ENCODE measurements at places on chromosomes 2 and 18. TPM values are rescaled to one million over a fixed set of nuclear protein-coding genes. Genes with fewer than 3 reads are reported as not detected.

- DNase-seq = no peak
Measured at GRCh38 chr2:74077636-74078035, 70.1 kb downstream of the BOLA3 start.

GRCh38 chr2:10835052-10835970, 22.7 kb upstream of the PDIA6 start:
- peak; percentile 31 for DNase-seq

GRCh38 chr2:167191588-167191987, 303.3 kb downstream of the XIRP2 start:
- DNase-seq = peak; percentile 41

DNA sequence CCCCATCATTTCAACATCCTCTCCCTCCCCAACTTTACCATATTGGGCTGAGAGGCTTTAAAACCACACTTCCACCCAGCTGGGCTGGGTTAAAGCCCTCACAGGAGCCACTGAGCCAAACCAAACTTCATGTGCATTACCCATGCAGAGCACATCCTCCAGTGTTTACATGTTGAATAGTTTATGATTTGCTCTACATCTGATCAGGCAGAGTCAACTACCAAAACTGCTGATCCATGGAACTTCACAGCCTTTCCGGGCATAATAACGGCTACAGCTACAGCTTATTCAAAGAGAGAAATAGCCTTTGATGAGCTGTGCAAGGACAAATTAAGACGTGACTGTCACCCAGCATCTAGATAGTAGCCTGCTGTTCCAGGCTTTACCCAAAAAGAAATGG, 39.0 kb downstream of the MAIP1 start:
- peak; percentile 56 for DNase-seq

- no peak for DNase-seq
Measured at GRCh38 chr2:98201576-98201975, 114.6 kb downstream of the VWA3B start.

- peak; percentile 39 for DNase-seq
Measured at GRCh38 chr2:149050188-149050587, 11.7 kb downstream of the LYPD6B start.

GRCh38 chr2:128638341-128639119, 319.9 kb upstream of the HS6ST1 start:
- no peak for DNase-seq

GRCh38 chr2:32095671-32096070, 32.3 kb downstream of the SPAST start:
- DNase-seq = no peak

DNA sequence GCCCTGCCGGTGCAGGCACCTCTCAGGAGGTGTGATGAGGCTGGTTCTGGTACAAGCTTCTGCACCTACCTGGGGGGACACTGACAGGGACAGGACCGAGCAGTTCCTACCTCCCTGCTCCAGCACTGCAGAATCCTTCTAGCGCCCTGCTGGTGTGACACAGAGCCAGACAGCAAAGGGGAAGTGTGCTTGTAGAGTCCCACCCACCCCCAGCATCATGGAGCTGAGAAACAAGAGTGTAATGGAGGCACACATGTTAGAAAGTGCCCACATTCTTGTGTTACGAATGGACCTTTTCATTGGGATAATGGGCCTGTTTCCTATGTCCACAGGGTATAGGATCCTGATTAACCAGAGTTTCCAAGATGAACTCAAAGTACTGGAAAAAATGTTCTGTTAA, 38.3 kb downstream of the OXER1 start:
- no peak for DNase-seq

- DNase-seq = no peak
Measured at GRCh38 chr18:13406736-13407135, 188.2 kb downstream of the LDLRAD4 start.

DNA sequence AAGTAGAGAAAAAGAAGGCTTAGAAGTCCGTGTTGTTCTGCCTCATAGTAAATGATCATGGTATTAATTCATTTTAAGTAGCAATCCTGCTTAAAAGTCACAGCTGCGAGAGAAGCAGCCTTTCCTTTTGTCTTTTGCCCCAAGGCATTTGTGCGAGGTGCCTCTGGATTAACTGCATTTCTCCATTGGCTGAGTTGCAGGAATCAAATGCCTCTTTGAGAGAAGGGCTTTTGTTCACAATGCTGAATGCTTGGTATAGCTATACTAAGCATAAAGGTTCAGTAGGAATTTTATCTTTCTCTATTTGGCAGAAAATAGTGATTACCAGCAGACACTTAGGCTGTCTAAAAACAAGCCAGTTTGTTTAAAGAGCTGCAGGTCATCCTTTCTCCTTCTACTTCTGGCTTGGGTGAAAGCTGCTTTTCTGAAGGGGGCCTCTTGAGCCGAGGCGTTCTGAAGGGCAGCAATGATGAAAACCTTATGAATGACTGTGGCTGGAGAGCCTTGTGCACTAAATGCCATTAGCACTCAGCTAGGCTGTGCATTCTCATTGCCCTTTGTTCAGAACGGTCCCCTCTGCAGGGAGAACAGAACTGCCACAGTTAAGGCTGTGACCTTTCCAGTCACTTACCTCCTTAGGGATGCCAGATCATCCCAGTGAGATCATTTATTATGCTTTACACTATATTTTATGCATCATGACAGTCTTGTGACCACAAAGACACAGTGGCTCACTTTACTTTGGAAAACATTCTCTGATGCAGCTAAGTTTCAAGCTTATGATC, 68.8 kb upstream of the TMEM87B start:
- DNase-seq = peak; percentile 8

DNA sequence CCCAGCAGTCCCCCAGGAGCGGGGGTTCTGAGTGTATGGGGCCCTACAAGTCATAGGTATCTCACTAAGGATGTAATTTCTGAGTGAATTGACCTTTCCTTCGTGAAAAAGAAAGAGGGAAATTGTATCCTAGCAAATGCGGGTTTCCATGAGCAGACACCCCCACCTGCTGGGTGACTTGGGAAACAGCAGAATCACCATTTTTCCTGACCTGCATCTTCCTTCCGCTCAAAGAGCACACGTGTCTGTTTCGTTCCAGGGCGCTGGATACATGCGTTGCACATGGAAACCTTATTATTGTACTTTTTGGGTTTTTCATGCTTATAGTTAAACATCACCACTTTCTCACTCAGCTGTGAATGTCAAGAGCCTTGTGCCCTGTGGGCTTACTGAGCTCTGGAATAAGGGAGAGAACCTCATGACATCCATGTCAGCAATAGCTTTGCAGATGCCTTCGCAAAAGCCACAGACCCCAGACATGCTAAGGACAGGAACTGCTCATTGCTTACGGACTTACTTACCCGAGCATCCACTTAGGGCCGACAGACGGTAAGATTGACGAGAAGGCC, 132.8 kb downstream of the TPO start:
- DNase-seq = peak; percentile 63

- DNase-seq = peak; percentile 37
Measured at GRCh38 chr18:56505971-56506370, 132.4 kb downstream of the TXNL1 start.

DNA sequence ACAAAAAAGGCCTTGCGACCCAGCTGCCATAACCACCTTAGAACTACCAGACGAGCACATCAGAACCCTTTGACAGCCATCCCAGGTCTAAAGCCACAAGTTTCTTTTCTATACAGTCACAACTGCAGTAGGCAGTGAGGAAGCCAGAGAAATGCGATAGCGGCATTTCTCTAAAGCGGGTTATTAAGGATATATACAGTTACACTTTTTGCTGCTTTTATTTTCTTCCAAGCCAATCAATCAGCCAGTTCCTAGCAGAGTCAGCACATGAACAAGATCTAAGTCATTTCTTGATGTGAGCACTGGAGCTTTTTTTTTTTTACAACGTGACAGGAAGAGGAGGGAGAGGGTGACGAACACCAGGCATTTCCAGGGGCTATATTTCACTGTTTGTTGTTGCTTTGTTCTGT, 48.8 kb downstream of the FEZ2 start:
- DNase-seq = peak; percentile 62

- no peak for DNase-seq
Measured at GRCh38 chr18:74569401-74569800, 28.3 kb upstream of the ZNF407 start.

DNA sequence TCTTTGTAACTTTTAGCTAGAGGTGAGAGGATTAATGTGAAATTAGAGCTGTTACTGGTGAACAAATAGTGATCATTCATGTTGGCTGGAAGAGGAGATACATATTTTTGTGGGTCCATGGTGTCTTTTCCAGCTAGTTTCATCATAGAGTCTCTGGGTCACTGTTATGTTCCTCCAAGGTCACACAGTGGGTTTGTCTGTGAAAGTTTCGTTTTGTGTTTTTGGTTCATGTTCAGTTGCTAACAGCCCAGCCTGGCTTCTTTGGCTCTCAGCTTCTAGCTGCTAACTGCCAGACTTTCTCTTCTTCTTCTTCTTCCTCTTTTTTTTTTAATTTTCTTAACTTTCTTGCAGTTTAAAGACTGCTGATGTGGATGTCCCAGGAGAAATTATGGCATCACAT, 480.0 kb upstream of the SYT4 start:
- no peak for DNase-seq

- no peak for DNase-seq
Measured at GRCh38 chr2:38500283-38500634, 102.5 kb downstream of the HNRNPLL start.

DNA sequence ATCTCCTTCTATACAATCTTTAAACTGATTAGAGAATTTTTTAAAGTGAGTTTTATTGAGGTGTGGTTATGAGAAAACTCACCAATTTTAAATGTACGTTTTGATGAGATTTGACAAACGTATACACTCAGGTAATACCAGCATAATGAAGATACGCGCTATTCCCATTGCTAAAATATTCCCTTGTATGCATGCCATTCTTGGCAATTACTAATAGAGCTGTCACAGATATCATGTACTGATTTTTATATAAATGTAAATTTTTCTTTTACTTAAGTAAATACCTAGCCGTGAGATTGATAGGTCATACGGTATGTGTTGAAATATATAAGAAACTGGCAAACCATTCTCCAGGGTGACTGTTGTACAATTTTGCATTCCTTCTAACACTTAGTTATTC, 384.7 kb downstream of the PTH2R start:
- no peak for DNase-seq

GRCh38 chr2:189024901-189025618, 50.9 kb downstream of the COL3A1 start:
- DNase-seq = no peak

- DNase-seq = no peak
Measured at GRCh38 chr2:221600388-221600787, 28.3 kb upstream of the EPHA4 start.

GRCh38 chr2:71452565-71452964, 796 bp upstream of the DYSF start:
- peak; percentile 38 for DNase-seq

GRCh38 chr2:106039634-106040315, 154.3 kb downstream of the UXS1 start:
- no peak for DNase-seq

- peak; percentile 13 for DNase-seq
Measured at GRCh38 chr18:44536046-44536445, 144.6 kb upstream of the SETBP1 start.

DNA sequence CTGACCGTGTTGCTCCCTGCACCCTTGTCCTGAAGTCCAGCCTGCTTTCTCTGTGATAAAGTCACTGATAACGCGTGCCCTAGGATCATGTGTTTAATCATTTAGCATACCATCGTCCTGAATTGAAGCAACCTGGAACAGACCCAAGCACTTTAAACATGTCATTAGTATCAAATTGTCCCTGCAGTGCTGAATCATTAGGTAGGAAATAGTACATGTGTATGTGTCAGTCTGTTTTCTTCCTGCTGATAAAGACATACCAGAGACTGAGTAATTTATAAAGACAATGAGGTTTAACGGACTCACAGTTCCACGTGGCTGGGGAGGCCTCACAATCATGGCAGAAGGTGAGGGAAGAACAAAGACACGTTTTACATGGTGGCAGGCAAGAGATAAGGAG, 2.8 kb downstream of the ASB18 start:
- DNase-seq = no peak

- no peak for DNase-seq
Measured at GRCh38 chr2:205746420-205746785, 64.1 kb downstream of the NRP2 start.

The L3MBTL4 gene
- 0.02 TPM for polyA plus RNA-seq

The CARF gene
- polyA plus RNA-seq = 2.4 TPM

The ACSL3 gene
- polyA plus RNA-seq = 29.2 TPM

The KANSL1L gene
- 3.1 TPM for polyA plus RNA-seq

The CRYGD gene
- not detected for polyA plus RNA-seq

The VWA3B gene
- not detected for polyA plus RNA-seq

The TRPM8 gene
- not detected for polyA plus RNA-seq

The TNFAIP6 gene
- polyA plus RNA-seq = 1.3 TPM

The NEU2 gene
- polyA plus RNA-seq = not detected

The CCL20 gene
- not detected for polyA plus RNA-seq

The SCLY gene
- polyA plus RNA-seq = 11.5 TPM

The LOXL3 gene
- 21.8 TPM for polyA plus RNA-seq

The SULT1C4 gene
- polyA plus RNA-seq = 0.50 TPM

The THSD7B gene
- polyA plus RNA-seq = not detected

Measured in IMR-90 (cell line).